ENCODE measurements at places on chromosomes 1 and 21.

GRCh38 chr1:78797108-78797781, 147.6 kb downstream of the IFI44 start:
- no peak for DNase-seq

GRCh38 chr1:156128308-156128653, 13.8 kb downstream of the LMNA start:
- no peak for DNase-seq

- DNase-seq = no peak
Measured at GRCh38 chr1:14634486-14634885, 36.0 kb downstream of the KAZN start.

DNA sequence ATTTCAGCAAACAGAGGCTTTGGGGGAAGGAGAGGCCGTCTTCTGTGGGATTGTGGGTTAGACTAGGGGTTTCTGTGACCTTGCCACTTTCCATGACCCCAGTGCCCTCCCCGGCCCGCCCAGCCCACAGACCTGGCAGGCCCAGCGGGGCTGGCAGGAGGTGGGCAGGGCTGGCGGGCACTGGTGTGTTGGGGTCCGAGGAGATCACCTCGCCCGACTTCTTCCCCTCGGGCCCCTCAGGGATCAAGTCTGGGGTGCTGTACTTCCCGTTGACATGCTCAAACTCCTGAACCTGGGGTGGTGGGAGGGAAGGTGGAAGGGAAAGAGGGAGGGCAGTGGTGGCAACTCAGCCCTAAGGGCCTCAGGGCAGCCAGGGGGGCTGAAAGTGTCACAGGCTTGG, 56.3 kb downstream of the CHD5 start:
- DNase-seq = no peak

GRCh38 chr1:1091344-1092148, 17.4 kb upstream of the RNF223 start:
- DNase-seq = no peak

DNA sequence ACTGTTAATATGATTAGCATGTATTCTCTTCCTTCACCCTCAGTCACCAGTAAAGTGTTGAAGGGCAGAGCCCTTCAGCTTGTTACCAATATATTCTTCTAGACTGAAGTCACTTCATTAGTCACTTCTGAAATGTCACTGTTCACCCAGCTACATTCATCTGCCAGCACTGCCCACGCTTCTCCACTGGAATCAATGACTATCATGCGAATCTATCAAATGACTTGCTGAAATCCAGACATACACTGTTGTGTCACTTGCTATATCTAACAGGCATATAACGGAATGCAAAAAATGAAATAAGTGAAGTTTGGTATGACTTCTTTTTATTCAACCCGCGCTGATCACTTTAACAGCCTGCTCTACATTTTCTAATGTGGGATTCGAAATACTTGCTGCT, 16.1 kb downstream of the FH start:
- no peak for DNase-seq

- no peak for DNase-seq
Measured at GRCh38 chr1:23720256-23720995, 22.8 kb upstream of the ELOA start.

DNA sequence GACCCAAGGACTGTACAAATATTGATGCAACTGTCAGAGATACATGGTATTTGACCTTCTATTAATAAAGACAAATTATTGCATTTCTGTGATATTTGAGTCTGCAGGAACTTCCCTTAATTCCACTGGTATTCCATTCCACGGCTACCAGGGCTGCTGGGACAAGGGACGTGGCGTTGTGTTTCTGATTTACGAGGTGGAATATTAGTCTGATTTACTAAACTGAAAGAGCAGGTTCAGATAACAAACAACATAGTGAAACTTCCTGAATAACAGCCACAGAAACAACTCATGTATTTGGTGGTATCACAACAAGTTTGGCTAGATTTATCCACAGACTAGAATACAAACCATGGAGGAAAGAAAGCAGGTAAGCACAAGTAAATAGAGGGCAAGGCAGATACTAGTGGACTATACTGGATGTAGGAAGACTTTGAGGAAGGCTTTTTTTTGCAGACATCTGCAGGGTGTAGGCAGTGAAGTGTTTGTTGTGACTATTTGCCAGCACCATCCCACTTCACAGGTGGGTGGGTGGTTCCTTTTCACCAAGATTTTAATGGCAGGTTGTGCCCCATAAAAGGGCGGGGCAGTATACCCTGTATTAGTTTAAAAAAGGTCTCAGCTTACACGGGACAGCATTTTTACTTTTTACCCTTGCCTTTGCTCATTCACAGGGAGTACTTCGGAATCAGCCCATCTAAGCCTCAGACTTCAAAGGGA, 100.4 kb downstream of the FGGY start:
- DNase-seq = no peak

- DNase-seq = no peak
Measured at GRCh38 chr1:119652587-119652986, 4.5 kb upstream of the ZNF697 start.

DNA sequence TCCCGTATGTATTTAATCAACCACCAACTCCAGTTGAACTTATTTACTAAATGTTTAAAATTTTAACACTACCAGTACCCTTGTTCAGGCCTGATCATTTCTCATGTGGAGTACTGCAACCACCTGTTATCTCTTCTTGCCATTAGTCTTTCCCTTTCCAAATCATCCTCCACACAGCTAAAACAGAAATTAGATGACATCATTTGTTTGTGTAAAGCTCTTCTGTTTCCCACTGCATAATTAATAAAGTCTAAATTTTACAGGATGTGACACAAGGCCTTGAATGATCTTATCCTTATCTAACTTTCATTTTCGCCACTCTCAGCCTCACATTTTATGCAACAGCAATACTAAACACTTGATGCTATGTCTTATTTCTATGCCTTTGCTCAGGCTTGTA, 24.4 kb downstream of the GDAP2 start:
- DNase-seq = no peak

- DNase-seq = no peak
Measured at GRCh38 chr1:58722967-58723366, 23.1 kb upstream of the MYSM1 start.

- DNase-seq = no peak
Measured at GRCh38 chr1:186144505-186144904, 230.5 kb downstream of the TPR start.

DNA sequence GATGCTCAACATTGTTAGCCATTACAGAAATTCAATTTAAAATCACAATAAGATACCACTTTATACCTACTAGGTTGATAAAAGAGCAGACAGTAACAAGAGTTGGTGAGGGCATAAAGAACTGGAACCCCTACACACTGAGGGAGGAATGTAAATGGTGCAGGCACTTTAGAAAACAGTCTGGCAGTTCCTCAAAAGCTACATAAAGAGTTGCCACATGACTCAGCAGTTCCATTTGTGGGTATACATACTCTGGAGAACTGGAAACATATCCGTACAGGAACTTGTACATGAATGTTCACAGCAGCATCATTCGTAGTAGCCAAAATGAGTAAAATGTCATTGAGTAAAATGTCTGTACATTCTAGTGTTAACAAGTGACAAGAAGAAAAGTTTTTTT, 17.0 kb downstream of the NSL1 start:
- DNase-seq = no peak

DNA sequence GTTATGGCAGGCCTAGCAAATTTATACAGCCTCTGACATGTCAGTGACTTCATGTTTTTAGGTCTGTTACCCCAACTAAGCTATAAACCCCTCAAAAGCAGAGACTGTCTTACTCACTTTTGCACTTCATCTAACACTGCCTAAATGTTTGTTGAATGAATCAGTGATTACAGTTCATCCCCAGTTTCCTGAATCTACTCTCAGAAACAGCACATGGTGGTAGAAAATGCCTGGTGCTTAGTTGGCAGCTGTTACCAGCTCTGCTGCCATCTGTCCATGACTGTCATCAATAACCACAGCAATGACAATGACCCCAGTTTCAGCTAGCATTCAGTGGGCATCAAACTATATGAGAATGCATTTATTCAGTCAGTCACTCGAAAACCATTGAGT, 110.5 kb upstream of the SERBP1 start:
- no peak for DNase-seq

All from SHP77 treated with DMSO at 0.1 percent for 48 hours (cell line).